HFF-Myc (cell line): ENCODE measurements at places on chromosomes 5 and 9.

DNA sequence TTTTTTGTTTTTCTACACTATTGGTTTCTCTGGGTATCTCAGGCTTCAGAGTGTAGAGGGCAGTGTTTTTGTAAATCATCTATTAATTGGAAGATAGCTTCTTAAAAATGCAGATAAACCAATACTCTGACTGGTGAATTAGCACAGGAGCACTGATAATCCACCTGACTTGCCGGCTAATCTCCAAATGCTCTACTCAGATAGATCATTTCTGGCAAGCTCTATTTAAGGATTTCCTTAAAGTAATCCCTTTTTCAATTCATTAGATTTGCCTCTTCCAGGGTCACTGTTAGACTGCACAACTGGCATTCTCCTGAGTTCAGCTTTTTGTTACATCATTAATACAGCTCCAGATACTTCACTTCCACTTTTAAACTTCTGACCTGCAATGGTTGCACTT is 1390.3 kb upstream of the NUDT12 start:
- DNase-seq: no peak

DNA sequence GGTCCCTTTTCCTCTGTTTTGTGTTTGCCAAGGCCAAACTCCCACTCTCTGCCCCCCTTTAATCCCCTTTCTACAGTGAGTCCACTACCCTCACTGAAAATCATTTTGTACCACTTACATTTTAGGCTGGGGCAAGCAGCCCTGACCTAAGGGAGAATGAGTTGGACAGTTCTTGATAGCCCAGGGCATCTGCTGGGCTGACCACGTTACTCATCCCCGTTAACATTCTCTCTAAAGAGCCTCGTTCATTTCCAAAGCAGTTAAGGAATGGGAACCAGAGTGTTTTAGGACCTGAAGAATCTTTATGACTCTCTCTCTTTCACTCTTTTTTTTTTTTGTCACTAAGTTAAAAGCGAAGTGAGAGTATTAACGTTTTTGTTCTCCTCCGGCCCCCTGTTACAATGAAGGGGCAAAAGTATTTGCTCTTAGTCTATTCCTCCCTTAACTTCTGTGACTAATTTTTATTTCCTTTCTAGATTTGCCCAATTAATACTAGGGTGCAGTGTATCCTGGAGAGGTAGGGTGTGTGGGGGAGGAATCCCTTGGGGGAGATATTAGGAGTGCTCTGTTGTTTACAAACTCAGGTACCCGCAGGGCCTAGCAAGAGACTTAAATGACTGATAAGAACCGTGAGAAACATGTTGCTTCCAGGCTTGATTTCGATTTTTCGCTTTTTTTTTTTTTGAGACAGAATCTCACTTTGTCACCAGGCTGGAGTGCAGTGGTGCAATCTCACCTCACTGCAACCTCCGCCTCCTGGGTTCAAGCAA is 14.7 kb downstream of the GM2A start:
- DNase-seq: no peak

DNA sequence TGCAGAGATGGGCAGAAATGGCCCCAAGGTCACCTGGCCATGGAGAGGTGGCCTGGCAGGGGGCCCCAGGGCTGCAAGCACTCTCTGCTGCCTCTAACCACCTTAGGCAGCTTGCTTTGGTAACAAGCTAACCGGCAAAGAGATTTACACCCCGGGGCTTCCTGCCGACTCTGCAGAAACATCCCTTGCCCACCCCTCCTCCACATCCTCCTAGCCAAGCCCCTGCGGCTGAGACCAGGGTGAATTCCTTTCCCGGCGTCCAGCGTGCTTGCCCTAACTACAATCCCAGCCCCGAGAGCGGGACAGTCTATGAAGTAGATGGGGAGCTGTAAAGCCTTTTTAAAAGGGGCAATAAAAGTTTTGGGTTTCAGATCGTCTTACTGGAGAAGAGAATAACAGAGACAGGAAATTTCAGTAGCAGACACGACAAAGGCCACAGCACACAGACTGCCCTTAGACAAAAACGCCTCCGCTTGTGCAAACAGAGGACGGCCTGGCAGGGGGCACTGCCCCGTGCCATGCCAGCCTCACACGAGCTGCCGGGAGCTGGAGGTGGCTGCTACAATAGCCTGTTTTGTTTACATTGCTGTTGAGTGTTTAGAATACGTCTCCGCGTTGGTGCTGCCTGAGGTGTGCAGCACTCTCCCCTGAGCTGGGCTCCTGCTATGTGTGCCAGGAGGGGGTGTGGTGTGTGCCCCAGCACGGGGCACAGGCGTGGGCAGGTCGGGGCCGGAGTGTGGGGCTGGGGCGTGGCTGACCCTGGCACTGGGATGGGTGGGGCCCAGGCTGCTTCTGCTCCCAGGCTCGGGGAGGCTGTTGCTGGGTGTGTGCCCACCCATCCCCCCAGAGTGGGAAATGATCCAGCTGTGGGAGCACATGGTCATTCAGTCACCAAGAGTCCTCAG is 15.3 kb downstream of the MYMK start:
- no peak for DNase-seq

GRCh38 chr9:123059472-123060220 is 26.2 kb downstream of the GPR21 start:
- no peak for DNase-seq

GRCh38 chr5:135058331-135058732 is 24.3 kb upstream of the PITX1 start:
- DNase-seq: no peak

DNA sequence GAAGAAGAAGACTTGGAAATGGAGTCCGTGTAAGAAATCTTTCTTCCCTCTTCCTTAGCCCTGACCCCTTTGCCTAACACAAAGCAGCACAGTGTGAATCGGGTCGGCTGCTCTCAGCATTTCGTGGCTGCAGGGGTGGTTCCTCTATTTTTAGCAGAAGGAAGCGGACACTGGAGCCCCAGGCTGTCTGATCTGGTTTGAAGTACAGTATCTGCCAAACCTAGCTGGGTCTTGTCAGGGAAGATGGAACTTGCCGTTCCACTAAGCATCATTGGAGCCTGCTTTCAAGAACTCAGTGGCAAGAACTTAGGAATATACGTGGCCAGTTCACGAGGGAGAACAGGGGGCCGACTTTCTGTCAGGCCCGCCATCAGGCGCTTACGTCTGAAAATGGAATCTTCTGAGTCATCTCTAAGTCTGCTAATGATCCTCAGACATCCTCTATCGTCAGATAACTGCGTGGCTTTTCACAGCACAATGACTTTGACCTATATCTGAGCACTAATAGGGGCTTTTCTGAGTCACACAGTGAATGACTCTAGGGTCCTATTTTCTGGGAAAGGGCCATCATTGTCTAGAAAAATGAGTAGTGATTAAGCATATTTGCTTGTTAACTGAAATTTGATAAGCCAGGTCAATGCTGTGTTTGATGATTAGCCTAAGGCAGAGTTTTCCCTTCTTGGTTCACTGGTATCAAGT is 43.3 kb upstream of the NCS1 start:
- no peak for DNase-seq

- DNase-seq: no peak
These were observed 15.7 kb upstream of the INPP5E start for GRCh38 chr9:136455043-136456002.

DNA sequence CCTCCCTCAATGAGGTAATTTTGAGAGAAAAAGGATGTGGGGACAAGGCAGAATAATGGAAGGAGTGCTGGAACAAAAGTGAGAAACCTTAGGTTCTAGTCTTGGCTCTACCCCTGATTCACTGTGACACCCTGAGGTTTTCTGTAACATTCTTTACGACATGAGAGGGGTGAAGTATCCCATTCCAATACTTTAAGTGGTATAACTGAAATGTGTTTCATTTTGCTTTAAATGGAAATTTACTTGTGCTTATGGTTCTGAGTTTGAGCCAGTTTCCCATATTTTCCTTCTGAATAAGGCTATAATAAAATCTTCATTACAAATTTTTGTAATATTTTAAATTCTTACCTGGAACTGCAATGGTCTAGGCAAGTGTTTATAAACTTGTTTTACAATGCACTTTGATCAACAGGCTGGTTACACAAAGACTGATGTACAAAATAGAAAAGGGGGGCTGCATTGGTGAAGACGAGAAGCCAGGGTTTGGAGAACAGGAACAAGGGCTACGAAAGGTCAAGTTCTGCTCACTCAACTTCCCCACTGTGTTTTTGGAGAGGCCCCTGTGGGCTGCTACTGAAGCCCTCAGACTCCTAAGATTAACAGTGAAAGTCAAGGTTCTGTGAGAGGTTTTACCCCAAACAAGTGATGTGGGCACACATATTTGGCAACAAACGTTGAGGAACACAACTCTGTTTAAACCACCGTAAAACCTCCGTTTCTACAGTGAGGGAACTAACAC is 171.9 kb upstream of the ELL2 start:
- no peak for DNase-seq

- DNase-seq: no peak
These were observed 24.6 kb downstream of the RFK start for GRCh38 chr9:76369583-76369982.

GRCh38 chr9:77632652-77633051 is 15.5 kb downstream of the GNA14 start:
- DNase-seq: no peak

GRCh38 chr5:154487541-154487940 is 9.5 kb upstream of the HAND1 start:
- no peak for DNase-seq

DNA sequence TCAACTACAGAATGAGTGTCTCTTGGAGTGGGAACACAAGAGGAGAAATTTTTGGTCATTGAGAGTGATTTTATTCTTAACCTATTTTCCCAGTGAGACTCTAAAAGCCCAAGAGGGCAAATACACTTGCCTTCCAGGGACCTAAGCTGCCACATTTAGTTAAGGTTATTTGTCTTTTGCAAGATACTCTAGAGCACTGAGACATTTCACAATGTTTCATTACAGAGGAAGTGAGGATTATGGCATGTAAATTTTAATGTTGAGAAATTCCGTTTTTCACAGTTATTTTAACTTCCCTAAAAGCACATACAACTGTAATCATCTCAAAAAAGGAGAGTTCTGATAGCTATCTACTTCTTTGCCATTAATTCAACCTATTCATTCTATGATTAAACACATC is 38.7 kb upstream of the RAB3C start:
- DNase-seq: no peak

DNA sequence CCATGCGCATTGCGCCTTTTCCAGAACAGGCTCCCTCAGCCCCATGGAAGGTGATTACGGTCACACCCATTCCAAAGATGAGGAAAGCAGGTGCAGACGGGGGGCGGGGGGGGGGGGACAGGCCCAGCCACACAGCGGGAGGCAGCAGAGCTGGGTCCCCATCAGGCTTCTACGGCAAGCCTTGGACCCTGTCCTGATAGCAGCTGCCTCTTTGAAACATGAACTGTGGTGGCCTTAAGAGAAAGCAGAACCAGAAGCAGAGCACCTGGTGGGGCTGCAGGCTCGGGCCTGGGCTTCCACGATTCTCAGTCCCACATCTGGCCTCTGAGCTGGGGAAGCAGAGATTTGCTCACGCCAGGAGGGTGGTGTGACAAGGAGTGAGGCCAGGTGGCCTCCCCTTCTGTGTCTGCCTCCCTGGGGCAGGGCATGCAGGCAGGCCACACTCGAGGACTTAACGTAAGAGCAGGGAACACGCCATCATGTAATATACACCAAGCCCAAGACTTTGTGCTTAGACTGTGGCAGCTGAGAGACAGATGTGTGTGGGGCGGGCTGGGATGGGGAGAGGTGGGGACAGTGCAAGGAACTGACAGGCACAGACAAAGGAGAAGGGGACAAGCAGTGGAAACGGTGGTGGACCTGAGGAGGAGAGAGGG is 14.2 kb upstream of the PHYKPL start:
- DNase-seq: no peak

DNA sequence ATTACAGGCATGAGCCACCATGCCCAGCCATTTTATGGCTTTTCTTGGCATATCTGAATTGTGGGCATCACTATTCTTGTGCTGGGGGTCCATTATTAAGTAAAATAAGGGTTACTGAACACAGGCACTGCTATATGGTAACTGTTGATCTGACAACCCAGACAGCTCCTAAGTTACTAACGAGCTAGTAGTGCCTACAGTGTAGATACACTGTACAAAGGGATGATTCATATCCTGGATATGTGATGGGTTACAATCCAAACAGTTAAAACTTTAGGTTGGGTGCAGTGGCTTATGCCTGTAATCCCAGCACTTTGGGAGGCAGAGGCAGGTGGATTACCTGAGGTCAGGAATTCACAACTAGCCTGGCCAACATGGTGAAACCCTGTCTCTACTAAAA is 4.3 kb downstream of the CD14 start:
- no peak for DNase-seq

DNA sequence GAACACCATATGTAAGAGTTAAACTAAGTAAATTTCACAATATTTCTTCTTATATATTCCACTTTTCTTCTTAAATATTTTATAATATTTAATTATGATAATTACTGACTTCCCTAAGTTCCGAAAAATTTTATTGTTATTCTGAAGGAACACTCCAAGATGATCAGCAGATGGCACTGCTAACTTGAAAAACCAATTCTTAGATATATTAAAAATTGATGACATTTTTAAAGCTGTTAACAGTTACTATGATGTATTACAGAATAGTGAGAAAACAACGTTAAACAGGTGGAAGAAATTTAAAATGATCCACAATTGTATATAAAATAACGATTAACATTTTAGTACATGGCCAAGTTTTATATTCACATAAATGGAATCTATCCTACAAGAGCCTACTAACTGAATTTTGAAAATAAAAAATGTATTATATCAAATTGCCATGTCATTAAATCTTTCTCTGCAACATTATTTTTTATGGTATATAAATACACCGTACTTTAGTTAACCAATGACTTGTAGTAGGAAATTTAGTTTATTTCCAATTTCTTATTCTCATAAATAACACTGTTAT is 30.1 kb upstream of the MUSK start:
- DNase-seq: no peak

DNA sequence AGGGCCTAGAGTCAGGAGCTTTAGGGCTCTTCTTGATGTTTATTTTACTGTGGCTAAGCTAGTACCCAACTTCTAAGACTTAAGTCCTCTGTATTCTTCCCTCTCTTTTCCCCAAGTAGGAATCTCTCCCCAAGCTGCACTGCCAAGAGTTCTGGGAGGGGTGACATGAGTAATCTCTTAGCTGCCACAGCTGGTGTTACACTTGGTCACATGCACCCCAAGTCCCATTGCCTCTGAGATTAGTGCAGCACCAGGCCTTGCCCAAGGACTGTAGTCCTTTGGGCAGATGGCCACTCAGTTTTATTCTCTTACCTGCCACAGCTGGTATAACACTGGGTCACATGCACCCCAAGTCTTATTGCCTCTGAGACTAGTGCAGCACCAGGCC is 114.7 kb upstream of the RIOK2 start:
- no peak for DNase-seq

- DNase-seq: no peak
These were observed 269.2 kb downstream of the NR3C1 start for GRCh38 chr5:143134269-143134668.

GRCh38 chr5:72241346-72242003 is 78.6 kb downstream of the MRPS27 start:
- DNase-seq: no peak

DNA sequence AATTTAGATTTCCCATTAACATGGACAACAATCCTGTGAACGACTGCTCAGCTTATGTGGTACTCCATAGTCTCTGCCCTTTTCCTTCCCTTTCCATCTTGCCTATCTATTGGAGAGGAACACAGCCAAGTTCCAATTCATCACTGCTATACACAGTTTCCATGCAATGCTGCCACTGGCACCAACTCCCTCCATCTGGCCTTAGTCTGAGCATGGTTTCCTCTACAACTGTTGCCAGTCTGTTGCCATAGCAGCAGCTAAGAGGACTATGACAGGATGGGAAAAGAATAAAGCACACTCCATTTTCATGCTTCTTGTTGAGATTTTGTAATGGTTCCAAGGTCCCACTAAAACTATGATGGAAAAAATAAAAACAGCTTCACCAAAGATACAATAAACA is 189.0 kb downstream of the HCN1 start:
- no peak for DNase-seq

- peak; percentile 93 for DNase-seq
These were observed 597.8 kb upstream of the CLINT1 start for GRCh38 chr5:158456756-158457155.
